ENCODE measurements at places on chromosomes 5 and 9.
A peak's percentile ranks its signal among the peaks of the same experiment; 100 is the strongest.

DNA sequence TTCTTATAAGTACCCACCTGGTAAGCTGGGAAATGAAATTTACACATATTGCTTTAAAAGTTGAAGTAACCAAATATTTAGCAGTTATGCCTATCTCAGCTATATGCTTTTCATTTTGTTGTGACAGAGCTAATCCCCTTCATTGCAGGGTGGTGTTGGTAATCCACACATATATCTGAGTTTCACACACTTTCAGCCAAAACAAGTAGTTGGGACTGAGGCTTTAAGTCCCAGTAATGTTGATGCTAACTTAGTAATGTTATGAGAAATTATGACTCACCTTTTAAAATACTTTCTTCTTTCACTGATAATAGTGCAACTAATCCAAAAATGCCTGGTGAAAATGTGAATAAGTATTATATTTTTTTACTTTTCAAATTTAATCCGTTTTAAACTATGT, 19.2 kb upstream of the RICTOR start:
- no peak for DNase-seq

DNA sequence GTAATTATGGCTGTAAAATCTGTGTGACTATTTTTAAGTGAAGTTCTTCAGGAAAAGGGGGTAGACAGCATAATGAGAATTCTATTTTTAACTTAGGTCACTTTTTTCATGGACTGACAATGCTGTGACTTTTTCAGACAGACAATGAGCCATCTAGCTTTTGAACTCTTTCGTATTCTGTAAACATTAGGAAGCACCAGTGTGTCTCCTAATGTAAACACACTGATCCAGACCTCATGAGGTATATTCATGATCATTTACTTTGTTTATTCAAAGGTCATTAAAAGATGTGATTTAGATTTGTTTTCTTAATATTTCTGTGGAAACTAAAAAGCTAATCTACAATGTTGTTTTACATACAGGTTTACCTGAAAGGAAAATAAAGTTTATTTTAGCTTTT, 352.6 kb downstream of the ADGRV1 start:
- no peak for DNase-seq

DNA sequence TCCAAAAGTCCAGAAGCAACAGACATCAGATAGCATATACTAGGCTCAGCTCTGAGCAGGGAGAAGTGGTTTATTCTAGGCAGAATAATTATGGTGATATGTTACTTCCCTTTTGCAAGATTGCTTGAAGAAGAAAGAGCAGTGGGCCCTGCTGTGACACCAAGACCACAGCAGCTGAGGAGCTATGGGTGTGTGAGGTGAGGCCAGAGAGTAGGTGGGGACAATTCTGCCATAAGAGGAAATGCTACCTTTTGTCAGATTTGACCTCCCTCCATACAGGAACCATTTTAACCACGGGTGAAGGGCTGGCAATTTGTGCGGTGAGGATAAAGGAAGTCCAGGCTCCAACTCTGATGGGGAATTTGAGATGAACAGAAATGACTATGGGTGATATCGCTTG, 51.3 kb downstream of the TNFSF15 start:
- peak; percentile 49 for DNase-seq

DNA sequence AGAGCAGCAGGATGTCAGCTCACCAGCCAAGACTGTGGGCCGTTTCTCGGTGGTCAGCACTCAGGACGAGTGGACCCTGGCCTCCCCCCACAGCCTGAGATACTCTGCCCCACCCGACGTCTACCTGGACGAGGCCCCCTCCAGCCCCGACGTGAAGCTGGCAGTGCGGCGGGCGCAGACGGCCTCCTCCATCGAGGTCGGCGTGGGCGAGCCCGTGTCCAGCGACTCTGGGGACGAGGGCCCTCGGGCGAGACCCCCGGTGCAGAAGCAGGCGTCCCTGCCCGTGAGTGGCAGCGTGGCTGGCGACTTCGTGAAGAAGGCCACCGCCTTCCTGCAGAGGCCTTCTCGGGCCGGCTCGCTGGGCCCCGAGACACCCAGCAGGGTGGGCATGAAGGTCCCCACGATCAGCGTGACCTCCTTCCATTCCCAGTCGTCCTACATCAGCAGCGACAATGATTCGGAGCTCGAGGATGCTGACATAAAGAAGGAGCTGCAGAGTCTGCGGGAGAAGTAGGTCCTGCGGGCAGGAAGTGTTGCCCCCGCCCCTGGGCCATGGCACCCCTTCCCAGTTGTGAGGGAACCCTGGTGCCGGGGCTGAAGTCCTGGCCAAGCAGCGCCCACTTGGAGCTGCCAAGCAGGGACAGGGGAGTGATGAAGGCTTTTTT, 108.9 kb downstream of the WNK2 start:
- no peak for DNase-seq

DNA sequence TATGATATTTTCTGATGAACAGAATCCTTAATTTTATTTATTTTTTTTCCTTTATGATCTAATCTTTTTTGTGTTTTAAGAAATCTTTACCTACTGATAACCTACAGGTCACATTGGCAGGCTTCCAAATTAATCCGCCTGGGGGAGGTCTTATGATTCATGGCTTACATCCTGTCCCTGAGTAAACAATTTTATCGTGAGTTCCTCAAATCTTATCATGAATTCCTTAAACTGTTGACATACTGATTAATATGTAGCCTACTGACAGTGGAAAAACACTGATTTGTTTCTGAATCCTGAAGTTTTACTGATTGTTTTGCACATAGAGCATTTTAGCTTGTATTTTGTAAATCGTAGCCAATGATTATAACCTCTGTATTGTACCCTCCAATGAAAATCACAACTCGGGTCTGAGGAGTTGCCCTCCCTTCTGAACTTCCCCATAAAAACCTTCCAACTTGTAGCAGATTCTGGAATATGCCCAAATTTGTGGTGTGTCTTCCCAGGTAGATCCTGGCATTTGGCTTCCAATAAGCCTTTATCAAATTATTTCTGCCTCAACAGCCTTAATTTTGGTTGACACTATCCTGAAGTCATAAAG, 105.6 kb downstream of the VCAN start:
- DNase-seq, result peak; percentile 24

DNA sequence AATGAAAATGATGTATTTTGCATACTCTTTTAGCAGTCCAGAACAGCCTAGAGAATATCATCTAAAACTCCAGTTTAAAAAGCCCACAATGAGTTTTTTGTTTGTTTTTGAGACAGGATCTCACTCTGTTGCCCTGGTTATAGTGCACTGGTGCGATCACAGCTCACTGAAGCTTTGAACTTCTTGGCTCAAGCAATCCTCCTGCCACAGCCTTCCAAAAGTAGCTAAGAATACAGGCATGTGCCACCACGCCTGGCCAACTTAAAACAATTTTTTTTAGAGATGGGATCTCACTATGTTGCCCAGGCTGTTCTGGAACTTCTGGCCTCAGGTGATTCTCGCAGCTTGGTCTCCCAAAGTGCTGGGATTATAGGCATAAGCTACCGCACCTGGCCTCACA, 175.7 kb downstream of the FBN2 start:
- DNase-seq, result no peak

- no peak for DNase-seq
Observed at GRCh38 chr5:42691413-42691937, 65.1 kb upstream of the CCDC152 start.
